ENCODE measurements at places on chromosomes 13 and 19.
A peak's percentile ranks its signal among the peaks of the same experiment; 100 is the strongest.

DNA sequence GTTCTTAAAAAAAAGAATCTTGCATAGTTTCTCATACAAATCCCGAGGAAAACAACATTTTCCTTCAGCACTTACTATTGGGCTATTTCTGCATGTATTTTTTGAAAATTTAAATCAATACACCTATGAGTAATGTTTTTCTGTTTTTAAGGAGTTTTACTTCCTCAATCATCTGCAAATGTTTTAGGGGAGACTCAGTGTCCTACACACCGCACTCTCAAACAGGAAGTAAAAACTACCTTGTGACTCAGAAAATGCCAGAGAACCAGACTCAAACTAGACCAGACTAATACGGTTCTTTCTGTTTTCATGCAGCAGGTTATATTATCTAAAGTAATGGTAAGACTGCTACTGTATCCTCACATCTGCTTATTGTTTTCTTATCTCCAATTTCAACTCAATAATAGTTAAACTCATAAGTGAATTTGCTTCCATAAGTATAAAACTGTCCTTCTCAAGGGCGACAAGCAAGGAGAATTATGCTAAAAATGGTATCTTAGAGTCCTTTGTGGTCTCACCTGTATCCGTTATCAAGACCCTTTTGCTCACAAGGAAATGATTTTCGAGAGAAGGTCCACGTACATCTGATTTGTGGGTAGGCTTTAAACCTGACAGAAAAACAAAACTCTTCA lies 52.5 kb downstream of the FLT3 start:
- no peak for DNase-seq

DNA sequence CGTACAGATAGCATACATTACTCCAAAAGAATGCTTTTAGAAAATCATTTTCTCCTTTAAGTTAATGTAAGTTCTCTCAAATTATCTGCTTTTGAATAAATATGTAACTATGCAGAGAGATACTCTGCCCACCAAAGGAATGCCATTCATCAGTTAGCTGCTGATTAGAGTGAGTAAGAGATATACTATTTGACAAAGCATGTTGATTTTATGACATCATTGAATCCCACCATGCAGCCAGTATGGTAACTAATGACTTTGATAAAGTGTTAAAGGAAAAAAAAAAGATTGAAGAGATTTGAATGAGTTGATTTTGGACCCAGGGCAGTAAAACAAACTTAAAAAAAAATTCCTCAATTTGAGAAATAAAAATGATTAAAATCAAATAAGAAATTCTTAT lies 521.5 kb downstream of the SLITRK6 start:
- no peak for DNase-seq

GRCh38 chr13:52644108-52644507 lies 1.9 kb downstream of the HNRNPA1L2 start:
- no peak for DNase-seq

DNA sequence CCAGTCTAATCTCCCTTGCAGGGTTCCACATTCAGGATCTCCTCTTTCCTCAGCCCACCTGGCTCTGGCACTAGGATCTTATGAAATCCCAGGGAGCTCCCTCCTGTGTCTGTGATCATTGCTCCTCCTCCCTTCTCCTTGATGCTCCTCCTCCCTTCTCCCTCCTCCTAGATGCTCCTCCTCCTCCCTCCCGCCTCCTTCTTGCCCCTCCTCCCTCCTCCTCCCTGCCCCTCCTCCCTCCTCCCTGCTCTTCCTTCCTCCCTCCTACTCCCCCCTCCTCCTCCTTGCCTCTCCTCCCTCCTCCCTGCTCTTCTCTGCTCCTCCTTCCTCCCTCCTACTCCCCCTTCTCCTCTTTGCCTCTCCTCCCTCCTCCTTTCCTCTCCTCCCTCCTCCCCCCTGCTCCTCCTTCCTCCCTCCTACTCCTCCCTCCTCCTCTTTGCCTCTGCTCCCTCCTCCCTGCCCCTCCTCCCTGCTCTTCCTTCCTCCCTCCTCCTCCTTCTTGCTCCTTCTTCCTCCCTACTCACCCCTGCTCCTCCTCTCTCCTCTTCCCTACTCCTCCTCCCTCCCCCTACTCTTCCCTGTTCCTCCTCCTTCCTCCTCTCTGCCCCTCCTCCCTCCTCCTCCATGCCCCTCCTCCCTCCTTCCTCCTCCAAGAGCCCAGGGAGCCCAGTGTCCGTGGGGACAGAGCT lies 14.9 kb upstream of the ZBTB7A start:
- DNase-seq, result no peak

GRCh38 chr13:45953082-45953481 lies 99.5 kb downstream of the ZC3H13 start:
- DNase-seq, result no peak

DNA sequence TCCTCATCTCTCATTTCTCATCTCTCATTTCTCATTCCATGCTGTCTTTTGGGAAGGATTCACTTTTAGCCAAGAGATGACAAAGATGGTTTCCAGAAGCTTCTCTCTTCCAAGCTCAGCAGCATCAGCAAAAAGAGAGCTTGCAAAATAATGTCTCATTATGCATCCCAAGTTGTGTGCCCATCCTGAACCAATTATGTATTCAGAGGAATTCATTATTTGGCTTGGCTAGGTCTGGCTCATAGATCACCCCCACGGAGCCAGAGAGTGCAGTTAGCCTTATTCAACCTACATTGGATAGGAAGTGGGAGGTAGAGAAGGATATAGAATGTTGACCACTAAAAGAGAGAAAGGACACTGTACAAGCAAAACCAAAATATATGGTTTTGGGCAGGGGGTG lies 5.4 kb upstream of the OLFM2 start:
- no peak for DNase-seq

DNA sequence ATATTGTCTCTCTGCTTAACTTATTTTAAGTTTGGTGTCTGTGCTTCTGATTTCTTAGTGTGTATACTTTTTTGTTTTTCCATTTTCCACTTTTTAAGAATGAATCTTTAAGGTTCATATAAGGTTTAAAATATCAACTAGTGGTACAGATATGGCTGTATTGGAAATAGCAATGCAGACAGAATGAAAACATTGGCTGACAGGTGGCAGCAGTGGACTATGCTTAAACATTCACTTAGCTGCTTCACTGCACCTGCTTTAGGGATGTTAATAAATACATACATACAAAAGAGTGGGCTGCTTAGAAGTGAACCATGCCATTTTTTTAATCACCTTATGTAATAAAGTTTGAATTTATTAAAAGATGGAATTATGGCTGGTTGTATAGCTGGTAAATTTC lies 27.3 kb downstream of the TM9SF2 start:
- DNase-seq, result no peak

- no peak for DNase-seq
These were observed 111.6 kb upstream of the OBI1 start for GRCh38 chr13:78770601-78771000.

DNA sequence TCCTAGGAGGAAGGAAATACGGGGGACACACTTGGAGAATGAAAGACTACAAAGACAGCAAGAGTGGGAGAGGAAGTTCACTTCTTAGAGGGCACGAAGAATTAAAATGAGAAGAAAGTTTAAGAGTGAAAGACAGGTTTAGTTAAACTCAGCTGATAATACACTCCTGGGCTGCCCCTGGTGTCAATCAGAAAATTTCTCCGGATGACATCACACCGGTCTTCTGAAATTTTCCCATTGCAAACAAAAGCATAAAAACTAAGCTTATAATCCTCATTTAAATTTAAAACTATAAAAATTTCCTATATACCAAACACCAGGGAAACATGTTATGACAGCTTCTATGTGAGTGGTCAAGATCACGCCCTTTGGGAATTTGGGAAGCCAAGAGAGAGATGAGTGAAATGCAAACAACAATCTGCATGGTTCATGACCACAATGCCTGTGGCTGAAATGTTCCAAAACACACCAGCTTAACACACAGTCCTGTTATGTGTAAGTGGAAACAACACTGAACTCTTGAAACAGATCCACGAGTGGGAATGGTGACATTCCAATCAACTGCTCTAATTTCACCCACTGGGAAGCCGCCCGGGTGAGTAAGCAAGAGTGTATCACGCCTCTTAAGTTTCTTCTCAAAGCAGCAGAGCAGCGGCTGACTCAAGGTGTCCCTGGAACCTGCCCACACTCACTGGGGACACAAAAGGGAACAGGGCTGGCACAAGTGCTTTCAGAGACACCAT lies 49.0 kb downstream of the BRD4 start:
- no peak for DNase-seq

DNA sequence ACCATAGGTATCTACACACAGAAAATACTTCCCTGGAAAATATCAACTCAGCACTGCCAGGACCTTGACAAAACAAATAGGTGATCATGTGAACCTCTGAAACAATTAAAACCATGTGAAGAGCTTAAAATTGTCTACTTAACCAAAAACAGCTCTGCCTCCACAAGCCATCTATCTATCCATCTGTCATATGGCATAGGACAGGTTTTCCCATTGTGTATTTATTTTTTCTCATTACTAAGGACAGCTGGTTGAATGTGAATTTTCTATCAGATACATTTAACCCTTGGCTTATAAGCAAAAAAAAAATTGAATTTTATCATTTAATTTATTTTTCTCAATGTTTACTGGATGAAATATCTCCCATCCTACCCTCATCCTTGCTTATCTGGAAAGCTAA lies 279.5 kb downstream of the PCDH9 start:
- peak; percentile 24 for DNase-seq

- DNase-seq, result peak; percentile 98
These were observed at the start of gene TMEM259 for GRCh38 chr19:1020868-1021425. TSS of gene TMEM259 (minus strand) at chr19:1021123. CDS start at chr19:1020996, 127 bp downstream.

- no peak for DNase-seq
These were observed 1.1 kb upstream of the IFI30 start for GRCh38 chr19:18172331-18173053.

DNA sequence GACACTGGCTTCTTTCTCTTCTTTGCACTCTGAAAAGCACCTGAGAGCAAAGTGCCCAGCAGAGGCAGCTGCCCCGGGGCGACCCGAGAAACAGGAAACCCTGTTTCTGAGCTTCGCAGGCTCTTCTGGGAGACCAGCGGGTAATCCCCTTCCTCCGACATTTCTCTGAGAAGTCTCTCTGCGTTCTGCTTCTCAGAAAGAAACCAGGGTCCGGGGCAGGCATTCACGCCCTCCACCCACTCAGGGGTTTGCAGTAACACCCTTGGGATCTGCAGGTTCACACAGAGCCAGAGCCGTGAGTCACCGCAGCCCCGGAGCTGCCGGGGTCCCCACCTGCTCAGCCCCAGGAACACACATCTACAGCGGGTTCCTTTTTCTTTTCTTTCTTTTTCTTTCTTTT lies 86.0 kb downstream of the GADD45B start:
- DNase-seq, result no peak

GRCh38 chr13:80477661-80478443 lies 136.9 kb upstream of the SPRY2 start:
- DNase-seq, result no peak
